Activated CD4-positive, alpha-beta memory T cell treated with anti-CD3 and anti-CD28 coated beads for 36 hours (primary cell): ENCODE measurements at places on chromosomes 4 and X. TPM values are rescaled to one million over a fixed set of nuclear protein-coding genes. Genes with fewer than 3 reads are reported as not detected.

MGAT4D gene
- not detected for total RNA-seq

ARHGEF9 gene
- 17.2 TPM for total RNA-seq

RENBP gene
- total RNA-seq = 8.2 TPM

MAGEB17 gene
- not detected for total RNA-seq

GRCh38 chr4:88860586-88860985, 163.0 kb upstream of the NAP1L5 start:
- no peak for DNase-seq
- H3K4me3 ChIP-seq = no peak overlapping the region
- no peak overlapping the region for H3K27ac ChIP-seq
- H3K36me3 ChIP-seq = no peaks in the 10 kb centered on the region

GRCh38 chr4:73213916-73214653, 44.5 kb downstream of the ANKRD17 start:
- no peaks in the 10 kb centered on the region for H3K27me3 ChIP-seq
- H3K36me3 ChIP-seq = peaks cover 21% of the 10 kb centered on the region
- no peak for DNase-seq
- peaks cover 38% of the 10 kb centered on the region for H3K4me1 ChIP-seq

- peak overlapping the region; percentile 12 for H3K4me3 ChIP-seq
- DNase-seq = peak; percentile 82
- H3K27me3 ChIP-seq = no peaks in the 10 kb centered on the region
- H3K27ac ChIP-seq = no peak overlapping the region
Measured at GRCh38 chrX:71671043-71671780, 3.9 kb downstream of the LOC101059915 start.

GRCh38 chr4:188911199-188911598, 772.0 kb downstream of the TRIML1 start:
- no peak for DNase-seq
- H3K36me3 ChIP-seq = no peaks in the 10 kb centered on the region
- H3K4me1 ChIP-seq = no peaks in the 10 kb centered on the region
- no peak overlapping the region for H3K4me3 ChIP-seq
- H3K27me3 ChIP-seq = no peaks in the 10 kb centered on the region

DNA sequence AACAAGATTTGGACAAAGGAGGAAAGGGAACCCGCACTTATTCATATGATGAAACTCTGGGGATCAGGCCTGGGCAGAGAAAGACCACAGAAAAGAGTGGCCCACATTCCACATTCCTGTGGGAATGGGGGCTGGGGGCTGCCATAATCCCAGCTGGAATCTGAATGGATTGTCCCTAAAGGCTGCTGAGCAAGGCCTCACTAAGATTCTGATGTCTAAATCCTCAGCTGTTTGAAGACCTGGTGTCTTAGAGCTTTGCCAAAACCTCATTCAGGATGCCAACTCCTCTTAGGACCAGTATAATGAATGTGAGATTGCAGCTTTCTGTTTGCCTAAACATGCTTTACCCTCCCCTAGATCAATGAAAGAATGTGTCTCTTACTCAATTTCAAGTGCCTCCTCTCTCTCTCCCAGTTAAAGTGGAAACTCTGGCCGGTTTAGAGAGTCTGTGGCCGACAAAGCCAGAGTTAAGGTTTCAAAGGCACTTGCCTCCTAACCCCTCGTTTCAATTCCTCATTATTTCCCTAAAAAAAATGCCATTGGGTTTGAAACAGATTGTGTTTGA, 33.3 kb upstream of the GPC4 start:
- no peaks in the 10 kb centered on the region for H3K36me3 ChIP-seq
- no peak overlapping the region for H3K27ac ChIP-seq
- H3K4me3 ChIP-seq = no peak overlapping the region
- peaks cover 4% of the 10 kb centered on the region for H3K27me3 ChIP-seq

DNA sequence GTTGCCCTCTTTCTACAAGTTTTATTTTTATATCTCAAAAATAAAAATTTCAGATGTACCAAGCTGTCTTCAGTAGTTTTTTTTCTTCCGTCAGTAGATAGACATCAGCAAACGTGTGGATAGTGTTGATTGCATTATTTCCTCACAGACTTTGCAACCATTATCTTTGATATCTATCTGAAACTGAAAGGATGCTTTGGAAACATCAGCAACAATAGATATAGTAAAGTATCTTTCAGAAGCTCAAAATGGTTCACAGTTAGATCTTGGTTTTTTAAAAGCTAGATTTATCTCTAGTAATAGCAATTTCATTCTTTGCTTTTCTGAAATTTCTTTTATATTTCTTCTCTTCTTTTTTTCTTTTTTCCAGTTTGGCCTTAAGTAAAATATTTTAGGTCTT, 246.9 kb upstream of the PCDH7 start:
- DNase-seq = no peak
- H3K27ac ChIP-seq = no peak overlapping the region
- H3K36me3 ChIP-seq = no peaks in the 10 kb centered on the region
- no peak overlapping the region for H3K4me3 ChIP-seq

GRCh38 chrX:19882066-19882775, 5.2 kb downstream of the SH3KBP1 start:
- no peaks in the 10 kb centered on the region for H3K36me3 ChIP-seq
- peaks cover 58% of the 10 kb centered on the region for H3K4me1 ChIP-seq
- no peak for DNase-seq
- no peaks in the 10 kb centered on the region for H3K27me3 ChIP-seq

DNA sequence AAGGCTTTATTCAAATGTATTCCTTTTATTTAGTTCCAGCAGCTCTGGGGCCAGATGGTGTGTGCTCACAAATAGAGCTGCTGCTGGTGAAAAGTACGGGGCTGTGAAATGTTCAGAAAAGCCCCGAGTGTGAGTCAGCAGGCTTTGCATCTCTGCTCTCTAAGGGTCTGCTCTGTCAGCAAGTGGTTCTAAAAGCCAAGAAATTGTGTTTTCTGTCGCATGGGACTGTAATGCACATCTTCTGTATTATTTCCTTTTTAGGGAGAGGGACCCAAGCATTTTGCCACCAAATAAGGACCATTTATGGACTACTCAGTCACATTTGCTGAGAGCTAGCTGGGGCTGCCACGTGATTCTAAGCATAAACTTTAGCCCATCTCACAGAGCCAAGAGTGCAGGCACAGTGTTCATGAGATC, 82.9 kb upstream of the NHS start:
- H3K4me3 ChIP-seq = no peak overlapping the region
- H3K27ac ChIP-seq = no peak overlapping the region
- H3K27me3 ChIP-seq = no peaks in the 10 kb centered on the region
- H3K36me3 ChIP-seq = no peaks in the 10 kb centered on the region
- no peaks in the 10 kb centered on the region for H3K4me1 ChIP-seq
- no peak for DNase-seq

DNA sequence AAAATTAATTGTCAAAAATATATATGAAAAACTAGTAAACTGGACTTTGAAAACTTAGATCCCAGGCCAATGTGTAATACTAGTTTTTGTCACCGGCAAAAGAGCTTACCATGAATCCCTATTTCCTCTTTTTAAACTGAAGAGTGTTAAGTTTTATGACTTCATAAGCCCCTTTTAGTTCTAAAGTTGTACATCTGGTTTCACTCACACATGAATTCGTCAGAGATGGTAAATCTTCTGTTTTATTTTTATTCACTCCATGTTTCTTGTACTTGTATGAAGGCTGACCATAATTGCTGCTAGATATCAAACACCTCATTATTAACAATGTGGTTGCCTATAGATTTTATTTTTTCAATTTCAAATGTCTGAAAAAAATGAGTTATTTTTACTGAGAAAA, 827.9 kb downstream of the PCDH7 start:
- no peaks in the 10 kb centered on the region for H3K36me3 ChIP-seq
- DNase-seq = no peak
- H3K27ac ChIP-seq = no peak overlapping the region
- no peaks in the 10 kb centered on the region for H3K27me3 ChIP-seq
- no peaks in the 10 kb centered on the region for H3K4me1 ChIP-seq
- H3K4me3 ChIP-seq = no peak overlapping the region

DNA sequence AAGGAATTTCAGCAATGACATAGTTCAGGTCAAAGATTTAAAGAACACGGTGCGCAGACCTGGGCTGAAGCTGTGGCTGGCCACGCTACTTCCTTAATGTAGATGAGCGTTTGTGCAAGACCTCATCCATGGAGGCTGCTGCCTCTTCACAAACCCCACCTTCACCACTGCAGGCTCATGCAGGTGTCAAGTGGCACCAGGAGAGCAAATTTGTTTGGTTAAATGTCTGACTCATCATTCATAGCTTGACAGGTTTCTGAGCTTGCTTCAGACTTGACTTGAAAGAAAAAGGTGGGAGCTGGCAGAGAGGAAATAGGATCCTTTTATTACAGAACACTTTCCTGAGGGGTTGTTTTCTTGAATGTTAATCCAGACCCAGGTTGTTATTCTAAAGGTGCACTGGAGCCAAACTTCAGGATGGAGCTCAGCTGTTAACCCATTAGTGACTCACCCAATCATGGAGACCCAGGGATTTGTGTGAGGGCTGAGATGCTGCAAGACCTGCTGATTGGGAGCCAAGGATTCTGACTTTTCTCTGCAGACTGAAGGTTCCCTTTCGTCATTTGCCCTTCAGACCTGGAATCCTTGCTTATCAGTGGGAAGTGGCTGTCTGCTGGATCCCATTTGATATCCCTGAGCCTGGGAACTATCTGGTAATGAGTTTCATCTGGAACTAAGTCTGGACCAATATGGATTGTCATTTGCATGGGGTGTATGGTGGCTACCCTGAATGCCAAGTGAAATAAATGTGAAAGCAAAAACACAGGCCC, 315.3 kb downstream of the PTTG2 start:
- H3K27me3 ChIP-seq = no peaks in the 10 kb centered on the region
- no peaks in the 10 kb centered on the region for H3K4me1 ChIP-seq
- peaks cover 2% of the 10 kb centered on the region for H3K36me3 ChIP-seq

DNA sequence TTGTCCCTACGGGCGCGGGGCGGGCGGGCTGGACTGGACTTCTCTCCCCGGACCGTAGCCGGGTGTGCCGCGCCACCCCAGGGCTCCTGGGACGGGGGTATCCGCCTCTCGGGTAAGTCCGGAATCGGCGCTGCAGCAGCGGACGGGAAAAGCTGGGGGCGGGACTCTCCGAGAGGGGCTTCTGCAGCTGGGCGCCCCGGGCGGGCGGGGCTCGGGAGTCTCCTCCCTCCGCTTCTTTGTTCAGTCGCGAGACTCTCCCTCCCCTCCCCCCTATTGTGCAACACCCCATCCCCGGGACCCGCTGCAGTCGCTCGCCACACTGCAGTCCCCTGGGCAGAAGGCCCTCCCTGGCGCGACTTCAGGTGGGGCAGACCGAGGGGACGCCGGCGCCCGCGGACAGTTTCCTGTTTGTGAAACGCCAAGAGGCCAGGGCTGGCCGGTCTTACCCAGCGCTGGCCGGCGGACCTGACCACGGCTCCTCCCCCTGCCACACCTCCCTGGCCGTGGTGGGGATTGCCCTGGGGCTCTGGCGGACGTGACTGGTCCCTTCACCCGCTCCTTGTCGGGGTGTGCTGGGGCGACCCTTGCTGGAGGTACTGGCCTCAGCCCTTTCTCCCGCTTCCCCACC, 966 bp downstream of the CCNG2 start:
- no peaks in the 10 kb centered on the region for H3K27me3 ChIP-seq
- H3K4me3 ChIP-seq = peak overlapping the region; percentile 95
- DNase-seq = peak; percentile 84
- peak overlapping the region; percentile 54 for H3K27ac ChIP-seq
- H3K4me1 ChIP-seq = peaks cover 27% of the 10 kb centered on the region
- peaks cover 12% of the 10 kb centered on the region for H3K36me3 ChIP-seq

- H3K4me3 ChIP-seq = no peak overlapping the region
- H3K27me3 ChIP-seq = no peaks in the 10 kb centered on the region
- no peak for DNase-seq
- H3K27ac ChIP-seq = no peak overlapping the region
- no peaks in the 10 kb centered on the region for H3K36me3 ChIP-seq
Measured at GRCh38 chrX:2958199-2958598, 29.1 kb upstream of the ARSD start.

- H3K27me3 ChIP-seq = no peaks in the 10 kb centered on the region
- no peaks in the 10 kb centered on the region for H3K4me1 ChIP-seq
- H3K4me3 ChIP-seq = no peak overlapping the region
- no peak overlapping the region for H3K27ac ChIP-seq
- H3K36me3 ChIP-seq = no peaks in the 10 kb centered on the region
- no peak for DNase-seq
Measured at GRCh38 chr4:155687380-155687982, 20.8 kb downstream of the GUCY1A1 start.

GRCh38 chr4:176479767-176480166, 160.0 kb downstream of the SPCS3 start:
- no peaks in the 10 kb centered on the region for H3K4me1 ChIP-seq
- no peaks in the 10 kb centered on the region for H3K27me3 ChIP-seq
- H3K27ac ChIP-seq = no peak overlapping the region
- DNase-seq = no peak

- H3K4me3 ChIP-seq = no peak overlapping the region
- H3K27ac ChIP-seq = no peak overlapping the region
- no peak for DNase-seq
- H3K4me1 ChIP-seq = no peaks in the 10 kb centered on the region
- no peaks in the 10 kb centered on the region for H3K36me3 ChIP-seq
Measured at GRCh38 chrX:5791721-5792120, 436.9 kb downstream of the NLGN4X start.

DNA sequence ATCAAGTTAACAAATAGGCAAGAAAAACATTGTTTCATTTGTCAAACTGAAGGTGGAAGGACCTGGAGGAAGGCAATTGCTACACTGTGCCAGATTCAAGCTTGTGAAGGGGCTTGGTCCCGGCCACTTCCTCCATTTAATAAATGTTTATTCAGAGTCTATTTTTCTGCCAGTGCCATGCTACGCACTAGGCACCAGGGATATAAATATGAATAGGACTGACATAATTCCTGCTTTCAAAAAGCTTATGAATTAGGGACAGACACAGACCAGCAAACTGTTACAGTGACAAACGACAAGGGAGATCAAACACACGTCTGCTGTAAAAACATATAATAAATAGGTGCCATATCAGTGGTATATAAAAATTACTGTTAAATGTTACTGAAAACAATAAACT, 571 bp downstream of the TLR6 start:
- peak overlapping the region; percentile 89 for H3K27ac ChIP-seq
- no peaks in the 10 kb centered on the region for H3K36me3 ChIP-seq
- DNase-seq = no peak
- peaks cover 2% of the 10 kb centered on the region for H3K27me3 ChIP-seq

- no peak overlapping the region for H3K4me3 ChIP-seq
- no peak for DNase-seq
- no peak overlapping the region for H3K27ac ChIP-seq
- no peaks in the 10 kb centered on the region for H3K4me1 ChIP-seq
Measured at GRCh38 chrX:10397349-10397748, 223.0 kb downstream of the MID1 start.

DNA sequence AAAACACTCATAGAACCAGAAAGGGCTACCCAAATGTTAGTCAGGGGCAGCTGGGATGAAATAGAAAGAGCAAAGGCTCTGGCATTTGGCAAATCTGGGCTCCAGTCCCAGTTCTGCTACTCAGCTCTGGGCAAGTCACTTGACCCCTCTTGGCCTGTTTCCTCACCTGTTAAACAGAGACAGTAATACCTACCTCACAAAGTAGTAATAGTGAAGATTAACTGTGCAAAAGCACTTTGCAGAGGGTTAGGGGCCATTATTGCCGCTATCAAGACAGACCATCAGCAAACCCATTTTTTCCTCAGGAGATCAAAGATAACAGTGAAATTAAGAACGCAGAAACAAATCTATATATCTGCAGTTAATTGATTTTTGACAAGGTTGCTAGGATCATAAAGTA, 20.6 kb downstream of the ZBTB33 start:
- no peak overlapping the region for H3K4me3 ChIP-seq
- no peak overlapping the region for H3K27ac ChIP-seq
- H3K4me1 ChIP-seq = peaks cover 8% of the 10 kb centered on the region
- no peaks in the 10 kb centered on the region for H3K36me3 ChIP-seq
- DNase-seq = no peak

- peak overlapping the region; percentile 99 for H3K27ac ChIP-seq
- H3K4me3 ChIP-seq = peak overlapping the region; percentile 97
- no peaks in the 10 kb centered on the region for H3K27me3 ChIP-seq
- DNase-seq = peak; percentile 88
- peaks cover 7% of the 10 kb centered on the region for H3K36me3 ChIP-seq
Measured at GRCh38 chrX:149504226-149504914, 736 bp downstream of the IDS start.
